ENCODE measurements at places on chromosomes 16 and 17.

GRCh38 chr17:73729101-73729500 is 84.9 kb upstream of the SDK2 start:
- no peak for DNase-seq

- DNase-seq = peak; percentile 46
Measured at GRCh38 chr17:69466451-69466850, 52.0 kb downstream of the MAP2K6 start.

- DNase-seq = peak; percentile 95
Measured at GRCh38 chr17:4786106-4786511, at the start of gene VMO1. VMO1 (minus strand) TSS chr17:4786364; CDS start chr17:4786352, 12 bp downstream.

- no peak for DNase-seq
Measured at GRCh38 chr17:72342061-72342460, 221.2 kb downstream of the SOX9 start.

DNA sequence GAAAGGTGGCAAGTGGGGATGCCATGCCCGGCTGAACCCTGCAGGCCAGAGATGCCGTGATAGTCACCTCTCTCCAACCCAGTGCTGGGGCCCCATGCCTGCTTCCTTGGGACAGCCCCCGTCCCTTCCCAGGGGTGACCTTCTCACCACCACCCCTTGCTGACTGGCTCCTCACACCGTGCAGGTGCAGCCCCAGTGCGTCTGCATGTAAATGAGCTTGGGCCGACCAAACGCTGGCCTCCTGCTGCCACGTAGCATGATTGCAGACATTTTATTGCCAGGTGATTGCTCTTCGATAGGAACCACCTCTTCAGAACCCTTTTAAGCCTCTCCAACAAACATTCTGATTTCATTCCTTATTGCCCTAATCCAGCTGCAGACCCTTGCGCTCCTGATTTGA is 32.5 kb downstream of the ASIC2 start:
- no peak for DNase-seq

DNA sequence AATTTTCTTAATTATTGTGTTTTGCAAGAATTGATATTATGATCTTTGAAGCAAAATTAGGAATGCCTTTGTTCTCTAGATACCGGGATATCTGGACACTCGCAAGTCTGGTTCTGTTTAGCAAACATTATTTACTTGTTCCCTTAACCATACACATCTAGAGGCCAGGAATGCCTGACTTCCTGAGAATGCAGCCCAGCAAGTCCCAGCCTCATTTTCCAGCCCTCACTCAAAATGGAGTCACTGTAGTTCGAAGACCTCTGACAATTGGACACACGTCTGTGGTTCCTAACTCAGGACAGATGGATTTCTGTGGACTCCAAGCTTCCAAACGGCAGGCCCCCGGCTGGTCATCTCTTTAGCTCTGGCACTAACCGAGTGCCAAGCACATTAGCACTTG is 355.4 kb upstream of the RBFOX1 start:
- DNase-seq = peak; percentile 64

- no peak for DNase-seq
Measured at GRCh38 chr16:81143921-81144471, 47.8 kb upstream of the GCSH start.

DNA sequence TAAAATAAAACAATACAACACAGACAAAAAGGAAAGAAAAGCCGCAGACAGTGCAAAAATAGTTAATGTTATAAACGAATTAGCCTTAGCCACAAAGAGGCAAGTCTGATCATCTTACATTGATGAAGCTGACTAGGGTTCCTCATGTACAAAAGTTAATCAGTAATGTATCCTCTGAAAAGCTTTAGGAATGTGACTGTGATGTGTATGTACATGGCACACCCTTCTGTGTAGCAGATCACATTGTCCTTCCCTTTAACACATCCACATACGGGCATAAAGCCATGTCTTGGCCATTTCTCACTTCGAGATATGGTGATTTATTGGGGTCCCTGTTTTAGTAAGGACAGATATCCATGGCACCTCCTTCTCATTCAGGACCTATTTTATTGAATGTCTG is 1327.5 kb upstream of the CDH8 start:
- no peak for DNase-seq

DNA sequence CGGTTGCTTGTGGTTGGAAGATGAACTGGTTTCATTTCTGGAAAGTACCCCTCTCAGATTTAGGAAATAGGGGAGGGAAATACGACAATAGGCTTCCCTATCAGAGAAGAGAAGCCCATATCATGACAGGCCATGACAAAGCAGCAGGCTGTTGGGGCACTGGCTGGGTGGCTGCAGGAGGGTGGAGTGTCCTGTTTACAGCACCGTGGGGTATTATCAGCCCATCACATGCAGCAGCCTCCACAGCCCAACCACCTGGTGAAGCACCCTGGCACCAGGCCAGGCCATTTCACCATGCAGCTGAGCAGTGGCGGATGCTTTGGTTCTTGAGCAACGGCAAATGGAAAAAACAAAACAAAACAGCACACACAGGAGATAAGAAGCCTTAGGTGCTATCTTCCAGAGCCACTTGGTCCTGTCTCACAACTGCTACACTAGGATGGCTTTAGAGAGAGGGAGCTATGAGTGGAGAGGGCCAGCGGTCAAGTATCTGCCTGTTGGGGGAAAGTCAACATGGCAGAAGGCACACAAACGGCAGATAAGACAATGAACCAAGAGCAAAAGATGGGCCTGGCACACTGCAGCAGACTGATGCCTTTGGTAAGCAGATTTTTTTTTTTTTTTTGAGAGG is 24.2 kb downstream of the FAM117A start:
- peak; percentile 64 for DNase-seq

- DNase-seq = no peak
Measured at GRCh38 chr17:39360537-39360936, 40.9 kb downstream of the FBXL20 start.

- DNase-seq = no peak
Measured at GRCh38 chr17:35243561-35244340, 879 bp downstream of the SLFN5 start.

GRCh38 chr17:680529-680928 is 34.1 kb downstream of the VPS53 start:
- no peak for DNase-seq

- peak; percentile 54 for DNase-seq
Measured at GRCh38 chr16:22372882-22373661, 1.3 kb downstream of the CDR2 start.

- DNase-seq = no peak
Measured at GRCh38 chr17:7147772-7148171, 31.4 kb downstream of the ASGR1 start.

GRCh38 chr16:81864646-81865382 is 85.7 kb downstream of the PLCG2 start:
- no peak for DNase-seq

- DNase-seq = no peak
Measured at GRCh38 chr16:24822542-24822941, 23.2 kb upstream of the SLC5A11 start.

DNA sequence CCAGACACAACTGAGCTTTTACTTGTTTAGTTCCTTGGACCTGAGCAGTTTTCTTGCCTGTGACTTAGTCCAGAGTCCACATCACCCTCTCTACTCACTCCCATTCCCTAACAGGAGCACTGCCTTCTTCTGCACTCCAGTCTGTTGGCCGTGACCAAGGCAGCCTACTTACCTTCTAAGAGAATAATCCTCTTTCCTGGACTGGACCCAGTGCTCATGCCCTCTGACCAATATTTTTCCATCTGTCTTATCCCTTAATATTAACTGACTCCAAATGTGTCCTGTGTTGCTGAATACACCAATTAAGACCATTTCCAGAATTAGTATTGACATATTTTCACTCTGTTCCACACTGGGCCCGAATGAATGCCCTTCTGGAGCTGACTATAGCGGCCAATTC is 681.0 kb upstream of the KIF2B start:
- peak; percentile 1 for DNase-seq

DNA sequence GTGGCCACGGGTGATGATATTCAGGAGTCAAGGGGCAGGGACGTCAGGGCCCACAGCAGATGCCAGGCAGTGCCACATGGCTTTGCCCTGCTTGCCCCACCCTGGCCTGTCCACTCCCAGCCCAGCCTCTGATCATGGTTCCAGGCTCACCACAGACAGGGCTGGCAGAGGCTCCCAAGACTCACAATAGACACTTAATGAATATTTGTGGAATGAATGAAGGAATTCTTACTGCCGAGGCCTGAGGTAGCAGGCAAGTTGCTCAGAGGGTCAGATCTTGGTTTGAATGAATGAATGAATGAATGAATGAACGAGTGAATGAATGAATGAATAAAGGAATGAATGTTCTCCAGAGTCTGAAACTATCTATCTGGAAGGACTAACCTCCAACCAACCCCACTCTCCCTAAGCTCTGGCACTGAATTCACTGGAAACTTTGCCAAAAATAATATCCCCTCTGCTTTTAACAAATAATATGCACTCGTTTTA is 60.9 kb downstream of the RAI1 start:
- DNase-seq = no peak

GRCh38 chr16:28293601-28293960 is 1.3 kb downstream of the SBK1 start:
- peak; percentile 40 for DNase-seq

GRCh38 chr17:8888704-8889302 is 21.3 kb upstream of the PIK3R6 start:
- no peak for DNase-seq

- DNase-seq = no peak
Measured at GRCh38 chr16:86476956-86477534, 33.3 kb upstream of the FOXF1 start.

DNA sequence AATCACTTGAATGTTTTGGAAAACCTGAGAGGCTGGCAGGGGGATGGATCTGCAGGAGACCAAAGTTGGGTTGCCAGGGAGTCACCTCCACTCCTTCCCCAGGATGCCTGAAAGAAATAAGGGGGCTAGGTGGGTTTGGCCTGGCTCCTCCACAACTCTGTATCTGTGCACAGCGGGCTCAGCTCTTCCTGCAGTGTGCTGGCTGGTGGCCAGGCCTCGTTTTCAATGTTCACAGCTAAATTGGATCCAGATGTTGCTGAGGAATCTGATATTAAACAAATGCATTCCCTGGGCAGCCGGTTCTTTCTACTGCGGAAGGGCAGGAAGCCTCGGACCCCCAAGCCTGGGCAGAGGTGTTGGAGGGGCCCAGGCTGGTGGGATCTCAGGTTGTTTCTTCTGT is 106.2 kb downstream of the N4BP1 start:
- DNase-seq = no peak

DNA sequence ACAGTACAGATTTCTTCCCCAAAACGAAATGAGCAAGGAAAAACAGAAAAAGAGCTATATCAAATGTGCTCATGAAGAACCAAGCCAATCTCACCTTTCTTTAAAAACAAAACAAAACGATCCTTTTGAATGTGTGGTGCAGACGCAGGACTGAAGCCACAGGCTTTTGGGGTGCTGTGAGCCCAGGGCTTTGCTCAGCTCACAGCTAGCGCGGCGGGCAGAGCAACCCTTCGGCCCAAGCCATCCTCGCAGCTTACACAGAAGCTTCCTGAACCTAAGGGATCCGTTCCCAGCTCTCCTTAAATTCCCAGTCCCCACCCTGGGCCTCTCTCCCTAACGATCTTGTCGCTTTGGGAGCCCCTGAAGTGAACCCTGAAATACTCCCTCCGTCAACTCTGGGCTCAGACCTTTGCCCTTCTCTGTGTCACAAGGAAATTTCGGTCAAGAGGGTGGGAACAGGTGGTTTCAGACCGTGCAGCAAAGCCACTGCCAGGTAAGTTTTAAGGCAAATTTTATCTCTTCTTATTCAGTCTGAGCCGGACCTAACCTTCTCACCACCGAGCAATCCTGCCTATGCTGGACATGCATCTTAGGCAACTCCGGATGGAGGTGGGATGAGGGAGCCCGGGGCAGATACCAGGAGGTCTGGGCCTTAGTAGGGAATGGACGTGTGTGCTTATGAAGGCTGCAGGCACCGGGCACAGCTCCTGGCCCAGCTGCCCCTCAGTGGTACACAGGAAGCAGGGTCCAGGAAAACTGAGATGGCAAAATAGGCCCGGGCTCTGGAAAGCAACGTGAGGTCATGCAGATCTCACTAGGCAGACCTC is 52.0 kb downstream of the COTL1 start:
- no peak for DNase-seq

DNA sequence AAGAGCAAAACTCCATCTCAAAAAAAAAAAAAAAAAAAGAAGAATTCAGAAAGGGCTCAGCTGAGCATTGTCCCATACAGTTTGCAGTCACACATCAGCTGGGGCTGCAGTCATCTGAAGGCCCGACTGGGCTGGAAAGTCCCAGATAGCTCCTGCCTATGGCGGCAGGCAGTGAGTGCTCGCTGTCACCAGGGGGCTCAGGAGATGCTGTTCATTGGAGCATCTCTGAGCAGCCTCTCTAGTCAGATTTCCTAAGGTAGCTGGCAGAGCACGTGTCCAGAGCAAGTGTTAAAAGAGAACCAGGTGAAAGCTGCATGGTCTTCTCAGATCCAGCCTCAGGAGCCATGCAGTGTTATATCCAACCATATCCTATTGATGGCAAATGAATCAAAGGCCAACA is 75.8 kb downstream of the WSCD1 start:
- no peak for DNase-seq

All from NCI-H82 (cell line).